RPMI7951 (cell line): ENCODE measurements at places on chromosomes 3 and 15.

DNA sequence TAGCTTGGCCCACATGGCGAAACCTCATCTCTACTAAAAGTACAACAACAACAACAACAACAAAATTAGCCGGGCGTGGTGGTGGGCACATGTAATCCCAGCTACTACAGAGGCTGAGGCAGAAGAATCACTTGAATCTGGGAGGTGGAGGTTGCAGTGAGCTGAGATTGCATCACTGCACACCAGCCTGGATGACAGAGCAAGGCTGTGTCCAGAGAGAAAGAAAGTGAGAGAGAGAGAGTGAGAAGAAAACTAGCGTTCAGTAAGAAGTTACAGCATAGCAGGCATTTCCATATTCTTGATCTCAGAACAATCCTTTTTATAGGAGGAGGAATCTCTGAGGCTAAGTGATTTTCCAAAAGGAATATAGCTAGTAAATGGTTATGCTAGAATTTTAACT is 1076.1 kb downstream of the AGBL1 start:
- peak; percentile 45 for DNase-seq

GRCh38 chr3:184485241-184485640 is 76.3 kb upstream of the EPHB3 start:
- no peak for DNase-seq

GRCh38 chr15:80160570-80161156 is 7.9 kb downstream of the FAH start:
- DNase-seq = peak; percentile 98

DNA sequence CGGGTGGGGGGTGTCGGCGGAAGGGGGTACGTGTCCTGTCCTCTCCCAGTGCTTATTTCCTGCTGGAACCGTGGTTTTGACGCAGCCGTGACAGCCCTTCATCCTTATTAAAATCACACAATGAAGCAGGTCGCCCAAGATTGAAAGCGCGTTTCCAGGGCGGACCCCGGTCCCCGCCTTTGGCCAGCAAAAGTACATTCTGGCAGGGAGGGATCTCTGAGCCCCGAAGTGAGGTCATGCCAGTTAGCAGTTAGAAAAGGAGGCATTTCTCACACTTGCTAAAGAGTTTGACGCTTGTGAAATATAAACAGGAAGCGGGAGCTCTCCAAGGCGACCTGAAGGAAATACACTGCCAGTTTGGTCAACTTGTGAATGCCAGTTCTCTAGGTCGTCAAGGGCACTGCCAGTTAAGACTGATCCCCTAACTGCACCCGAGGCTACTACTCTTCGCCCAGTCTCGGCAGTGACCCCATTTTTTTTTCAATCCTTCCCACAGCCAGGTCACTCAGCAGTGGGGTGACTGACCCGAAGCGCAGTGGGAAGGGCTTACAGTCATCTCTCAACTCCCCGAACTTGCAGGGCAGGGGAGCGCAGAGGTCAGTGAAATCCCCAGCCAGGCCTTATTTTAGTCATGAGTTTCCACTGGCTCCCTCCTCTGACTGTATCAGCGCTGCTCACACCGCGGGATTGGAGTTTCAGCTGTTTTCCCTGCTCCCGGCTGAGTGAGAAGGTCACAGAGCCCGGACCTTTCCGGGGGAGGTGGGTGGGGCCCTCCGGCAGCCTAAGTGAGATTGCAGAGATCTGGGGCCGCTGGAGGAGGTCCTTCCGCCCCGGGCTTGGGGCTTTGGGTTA is 2.0 kb upstream of the BHLHE40 start:
- peak; percentile 94 for DNase-seq

GRCh38 chr3:56621681-56622080 is 61.4 kb downstream of the TASOR start:
- DNase-seq = no peak

- DNase-seq = peak; percentile 19
Observed at GRCh38 chr3:160478338-160478737, 28.8 kb upstream of the TRIM59 start.

GRCh38 chr15:38263251-38263650 is 10.6 kb downstream of the SPRED1 start:
- no peak for DNase-seq

DNA sequence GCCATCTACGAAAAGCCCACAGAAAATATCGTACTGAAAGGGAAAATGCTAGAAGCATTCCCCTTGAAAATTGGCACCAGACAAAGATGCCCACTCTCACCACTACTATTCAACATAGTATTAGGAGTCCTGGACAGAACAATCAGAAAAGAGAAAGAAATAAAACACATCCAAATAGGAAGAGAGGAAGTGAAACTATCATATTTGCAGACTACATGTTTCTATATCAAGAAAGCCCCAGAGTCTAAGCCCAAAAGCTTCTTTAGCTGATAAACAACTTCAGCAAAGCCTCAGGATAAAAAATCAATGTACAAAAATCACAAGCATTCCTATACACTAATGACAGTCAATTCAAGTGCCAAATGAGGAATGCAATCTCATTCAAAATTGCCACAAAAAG is 15.6 kb downstream of the OR5K3 start:
- DNase-seq = no peak

DNA sequence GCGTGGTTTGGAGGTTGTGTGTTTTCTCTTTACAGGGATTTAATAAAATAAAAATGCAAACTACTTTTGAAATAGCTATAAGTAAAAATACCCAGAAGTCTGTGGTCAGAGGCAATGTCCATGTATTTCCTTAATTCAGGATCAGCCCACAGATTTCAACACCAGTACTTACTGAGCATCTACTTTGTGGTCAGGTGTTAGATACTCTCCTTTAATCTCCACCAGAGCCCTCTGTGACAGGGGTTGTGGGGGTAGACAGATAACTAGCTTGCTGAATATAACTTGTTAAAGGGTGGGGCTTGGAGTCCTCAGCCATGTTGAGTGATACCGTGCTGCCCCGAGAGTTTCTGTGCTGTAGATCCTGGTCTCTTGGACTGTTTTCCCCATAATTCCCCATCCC is 244.1 kb upstream of the NR2E3 start:
- no peak for DNase-seq

- DNase-seq = no peak
Observed at GRCh38 chr3:10268930-10269329, 20.7 kb downstream of the TATDN2 start.

DNA sequence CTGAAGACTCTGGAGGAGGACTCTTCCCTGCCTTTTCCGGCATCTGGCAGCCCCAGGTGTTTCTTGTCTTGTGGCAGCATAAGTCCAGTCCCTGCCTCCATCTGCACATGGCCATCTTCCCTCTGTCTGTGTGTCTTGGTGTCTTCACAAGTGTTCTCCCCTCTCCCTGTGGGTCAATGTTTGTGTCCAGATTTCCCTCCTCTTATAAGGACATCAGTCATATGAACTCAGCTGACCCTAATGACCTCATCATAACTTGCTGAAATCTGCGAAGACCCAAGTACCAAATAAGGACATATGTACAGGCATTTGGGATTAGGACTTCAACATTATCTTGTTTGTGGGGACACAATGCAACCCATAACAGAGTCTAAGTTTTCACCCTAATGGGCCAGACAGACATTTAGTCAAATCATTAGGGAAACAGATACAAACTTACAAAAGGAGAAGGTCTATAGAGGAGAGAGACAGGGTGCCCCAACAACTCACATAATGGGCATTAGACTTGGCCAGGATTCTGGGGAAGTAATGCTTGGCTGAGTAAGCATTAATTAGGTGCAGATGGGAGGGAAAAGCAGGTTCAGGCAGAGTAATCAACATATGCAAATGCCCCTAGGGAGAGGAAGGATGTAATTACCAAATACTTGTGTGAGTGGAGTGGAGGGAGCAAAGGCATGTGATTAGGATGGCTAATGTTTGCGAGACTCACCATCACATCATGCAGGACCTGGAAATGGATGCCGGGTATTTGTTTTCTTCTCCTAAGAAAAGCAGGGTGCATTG is 372.8 kb upstream of the TBL1XR1 start:
- peak; percentile 78 for DNase-seq

DNA sequence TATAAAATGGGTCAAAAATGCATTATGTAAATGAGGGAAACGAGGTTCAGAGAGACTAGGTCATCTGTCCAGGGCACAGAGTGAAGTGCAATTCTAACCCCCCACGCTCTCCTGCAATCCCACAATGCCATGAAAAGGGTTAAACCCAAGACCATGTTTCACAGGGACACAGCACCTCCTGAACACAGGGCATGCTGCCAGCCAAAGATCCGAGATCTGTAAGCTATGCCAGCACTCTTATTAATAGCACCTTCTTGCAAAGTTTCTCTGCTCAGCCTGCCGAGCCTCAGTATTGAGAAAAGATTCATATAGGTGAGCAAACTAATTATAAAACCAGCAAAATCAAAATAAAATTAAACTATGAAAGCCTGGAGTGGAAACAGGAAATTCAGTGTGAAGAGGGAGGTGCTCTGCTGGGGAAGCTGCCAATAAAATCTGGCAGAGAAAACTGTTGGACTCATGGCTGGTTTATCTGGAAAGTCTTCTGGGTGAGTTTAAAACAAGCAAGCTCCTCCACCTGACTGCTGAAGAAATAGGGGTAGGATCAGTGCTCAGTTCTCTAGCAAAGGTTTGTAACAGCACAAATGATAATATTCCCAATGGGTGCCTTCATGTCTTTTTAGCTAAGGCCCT is 50.3 kb downstream of the LRIG1 start:
- peak; percentile 77 for DNase-seq

GRCh38 chr15:25724899-25725298 is 138.2 kb downstream of the ATP10A start:
- DNase-seq = no peak

DNA sequence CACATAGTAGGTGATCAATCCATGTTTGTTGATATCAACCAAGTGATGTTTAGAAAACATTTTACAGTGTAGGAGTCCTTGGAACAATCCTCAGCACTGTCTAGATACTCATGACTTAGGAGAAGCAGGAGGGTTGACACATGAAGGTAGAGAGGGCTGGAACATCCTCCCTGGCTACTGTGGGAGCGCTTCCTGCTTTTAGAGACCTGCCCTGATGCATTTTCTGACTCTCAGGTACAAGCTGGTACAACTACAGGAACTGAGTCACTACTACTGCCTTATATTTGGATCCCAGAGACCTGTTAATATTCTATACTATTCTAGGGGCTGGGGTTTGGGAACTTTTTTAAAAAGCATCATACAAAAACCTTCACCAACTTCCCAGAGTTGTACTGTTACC is 20.1 kb downstream of the GPR156 start:
- no peak for DNase-seq

- DNase-seq = no peak
Observed at GRCh38 chr3:60772584-60772983, 478.7 kb downstream of the FHIT start.

DNA sequence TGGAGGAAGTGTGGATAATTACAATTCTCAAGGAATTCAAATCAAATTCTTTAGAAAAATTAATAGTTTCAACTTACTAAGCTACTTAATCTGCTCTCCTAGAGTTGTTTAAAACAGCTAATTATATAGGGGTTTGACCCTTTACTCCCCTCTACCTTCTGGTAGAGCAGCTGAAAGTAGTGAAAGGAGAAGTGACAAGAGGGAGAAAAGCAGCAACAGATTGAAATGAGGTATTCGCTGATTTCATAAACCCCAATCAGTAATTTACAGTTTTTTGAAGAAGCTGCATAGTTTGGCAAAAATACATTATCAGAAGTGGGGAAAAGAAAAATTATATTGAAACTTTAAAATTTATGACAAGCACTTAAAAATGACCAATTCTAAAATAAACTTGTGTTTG is 52.8 kb downstream of the ZMAT3 start:
- DNase-seq = no peak

DNA sequence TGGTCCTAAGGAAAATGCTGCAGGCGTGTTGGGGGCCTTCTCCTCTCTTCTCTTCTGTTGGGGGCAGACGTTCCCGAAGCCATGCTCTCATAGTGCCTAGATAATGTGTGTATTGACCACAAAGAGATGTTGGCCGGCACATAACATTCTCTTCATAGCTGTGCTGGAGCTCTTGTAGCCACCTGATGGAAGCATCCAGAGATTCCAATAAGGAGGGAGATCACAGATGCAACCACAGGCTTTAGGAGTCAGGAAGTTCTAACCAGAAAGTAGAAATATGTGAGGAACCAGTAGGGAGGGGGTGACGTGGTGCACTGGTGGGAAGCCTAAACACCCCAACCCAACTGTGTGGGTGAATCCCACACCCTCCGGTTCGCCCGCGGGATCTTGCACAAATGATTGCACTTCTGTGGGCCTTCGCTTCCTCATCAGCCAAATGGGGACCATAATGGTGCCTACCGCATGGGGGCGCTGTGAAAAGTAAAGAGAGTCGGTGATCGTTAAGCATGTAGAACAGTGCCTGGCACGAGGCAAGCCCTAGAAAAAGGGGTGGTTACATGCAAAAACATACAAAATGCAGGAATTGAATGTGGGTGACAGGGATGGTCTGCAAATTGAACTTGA is 87.8 kb downstream of the TOP2B start:
- no peak for DNase-seq

- DNase-seq = no peak
Observed at GRCh38 chr3:193270451-193270850, 29.4 kb downstream of the PLAAT1 start.

GRCh38 chr15:30990036-30990435 is 1.4 kb downstream of the MTMR10 start:
- DNase-seq = peak; percentile 26

GRCh38 chr3:150300852-150301517 is 107.1 kb upstream of the TSC22D2 start:
- DNase-seq = no peak

- DNase-seq = no peak
Observed at GRCh38 chr3:116032176-116032575, 408.9 kb downstream of the GAP43 start.

DNA sequence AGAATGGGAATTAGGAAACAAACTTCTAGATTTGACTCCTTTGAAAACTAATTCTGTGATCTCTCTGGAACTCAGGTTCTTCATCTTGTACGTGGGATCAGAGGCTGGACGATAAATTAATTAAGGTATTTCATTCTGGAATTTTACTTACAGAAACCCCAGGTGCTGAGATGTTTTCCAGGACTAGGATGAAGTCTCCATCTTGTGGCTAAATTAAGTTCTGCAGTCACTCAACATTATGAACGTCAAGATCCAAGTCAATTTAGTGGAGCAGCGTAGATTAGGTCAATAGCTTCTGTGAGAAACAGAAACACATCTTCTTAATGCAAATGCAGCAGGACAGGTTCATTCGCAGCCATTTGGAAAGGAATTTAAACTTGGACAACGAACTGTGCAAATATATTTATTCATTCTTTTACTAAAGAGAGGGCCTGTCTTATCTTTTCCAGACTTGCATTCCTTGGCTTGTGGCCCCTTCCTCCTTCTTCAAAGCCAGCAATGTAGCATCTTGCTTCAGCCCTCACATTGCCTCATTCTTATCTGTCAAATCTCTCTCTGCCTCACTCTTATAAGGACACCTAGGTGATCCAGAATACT is 26.7 kb upstream of the TMC3 start:
- DNase-seq = peak; percentile 56
